ENCODE measurements at places on chromosomes 12 and 14. TPM values are rescaled to one million over a fixed set of nuclear protein-coding genes. Genes with fewer than 3 reads are reported as not detected.

The C1S gene
- total RNA-seq: 2.8 TPM

- no peak for DNase-seq
These were observed 1122.2 kb upstream of the TMEM132C start for GRCh38 chr12:127144770-127145169.

GRCh38 chr12:6214633-6215032, 14.4 kb downstream of the CD9 start:
- no peak for DNase-seq

The PPFIA2 gene
- not detected for total RNA-seq

DNA sequence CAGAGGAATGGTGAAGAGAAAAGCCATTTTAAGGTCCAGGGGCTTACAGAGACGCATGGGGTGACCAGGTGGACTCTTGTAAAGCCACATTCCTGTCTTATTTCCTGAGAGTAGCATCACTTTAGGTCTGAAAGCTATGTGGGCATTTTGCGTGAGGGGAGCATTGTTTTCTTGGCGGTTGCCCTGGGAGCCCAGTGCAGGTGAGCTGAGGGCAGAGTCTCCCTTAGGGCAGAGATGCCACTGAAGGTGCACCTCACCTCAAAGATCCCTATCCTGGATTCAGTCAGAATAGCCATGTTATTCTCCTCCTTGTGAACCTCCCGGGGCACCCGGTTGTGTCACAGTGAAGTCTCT, 12.4 kb downstream of the GLRX5 start:
- no peak for DNase-seq
